Naive thymus-derived CD4-positive, alpha-beta T cell (primary cell): ENCODE measurements at places on chromosomes 2 and 18. TPM values are rescaled to one million over a fixed set of nuclear protein-coding genes. Genes with fewer than 3 reads are reported as not detected.

The STON1 gene
- polyA plus RNA-seq: 0.39 TPM

The UGT1A3 gene
- not detected for polyA plus RNA-seq

The MAP2 gene
- polyA plus RNA-seq: 0.48 TPM

The SCN7A gene
- not detected for polyA plus RNA-seq

GRCh38 chr2:127043367-127044164 is 63.4 kb downstream of the BIN1 start:
- no peak for DNase-seq
- no peaks in the 10 kb centered on the region for H3K36me3 ChIP-seq
- H3K4me3 ChIP-seq: no peak overlapping the region
- no peak overlapping the region for H3K27ac ChIP-seq
- no peaks in the 10 kb centered on the region for H3K27me3 ChIP-seq

DNA sequence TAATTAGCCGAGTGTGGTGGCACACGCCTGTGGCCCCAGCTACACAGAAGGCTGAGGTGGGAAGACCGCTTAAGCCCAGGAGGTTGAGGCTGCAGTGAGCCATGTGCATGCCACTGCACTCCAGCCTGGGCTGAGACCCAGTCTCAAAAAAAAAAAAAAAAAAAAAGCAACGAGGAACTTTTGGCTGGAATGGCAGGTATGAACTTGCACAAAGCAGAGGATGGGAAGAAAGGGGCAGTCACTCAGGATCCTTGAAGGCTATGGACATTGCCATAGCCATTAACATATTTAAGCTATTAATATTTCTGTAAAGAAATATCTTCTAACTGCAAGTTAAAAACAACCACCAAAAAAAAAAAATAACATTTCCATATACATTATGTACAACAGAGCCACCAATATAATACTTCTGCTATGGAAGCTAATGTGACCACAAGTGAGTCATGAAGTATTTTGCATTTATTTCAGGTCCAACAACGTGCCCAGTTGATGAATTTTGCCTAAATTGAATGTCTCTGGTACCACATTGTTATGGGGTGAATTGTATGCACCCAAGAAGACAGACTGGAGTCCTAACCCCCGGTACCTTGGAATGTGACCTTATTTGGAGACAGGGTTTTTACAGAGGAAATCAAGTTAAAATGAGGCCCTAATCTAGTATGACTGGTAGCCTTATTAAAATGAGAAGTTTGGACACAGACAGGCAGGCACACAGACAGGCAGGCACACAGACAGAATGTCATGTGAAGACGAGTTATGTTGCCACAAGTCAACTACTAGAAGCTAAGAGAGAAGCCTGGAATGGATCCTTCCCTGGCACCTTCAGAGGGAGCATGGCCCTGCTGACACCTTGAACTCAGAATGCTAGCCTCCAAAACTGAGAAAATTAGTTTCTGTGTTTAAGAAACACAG is 102.8 kb downstream of the RBMS1 start:
- H3K4me1 ChIP-seq: peaks cover 75% of the 10 kb centered on the region
- no peak for DNase-seq
- no peaks in the 10 kb centered on the region for H3K36me3 ChIP-seq
- no peak overlapping the region for H3K4me3 ChIP-seq

- no peaks in the 10 kb centered on the region for H3K36me3 ChIP-seq
- peak overlapping the region; percentile 34 for H3K4me3 ChIP-seq
- H3K27ac ChIP-seq: peak overlapping the region; percentile 83
These were observed 158.3 kb downstream of the LDLRAD4 start for GRCh38 chr18:13376841-13377351.
